A549 treated with RU486 at 1 μM for 4 hours (cell line): ENCODE measurements at places on chromosomes 1 and 21. TPM values are rescaled to one million over a fixed set of nuclear protein-coding genes. Genes with fewer than 3 reads are reported as not detected.

Gene GCSAML
- total RNA-seq, result not detected in 5 replicates

Gene NCF2
- total RNA-seq, result 2.3 to 3.4 TPM (median 2.8 TPM) in 5 replicates

Gene ZBTB8A
- total RNA-seq, result 2.2 to 4.5 TPM (median 3.5 TPM) in 5 replicates

Gene YBX1
- total RNA-seq, result 738 to 825 TPM (median 781 TPM) in 5 replicates

Gene LYPD8
- 0.15 to 0.22 TPM (median 0.21 TPM) in 4 of 5 replicates, not detected in the other for total RNA-seq

Gene WASF2
- total RNA-seq, result 39.2 to 51.6 TPM (median 50.2 TPM) in 5 replicates

Gene APOBEC4
- not detected in 5 replicates for total RNA-seq

Gene TMCO1
- 154 to 190 TPM (median 159 TPM) in 5 replicates for total RNA-seq

Gene TLCD4
- 3.6 to 11.1 TPM (median 10.4 TPM) in 5 replicates for total RNA-seq

Gene SAMD13
- total RNA-seq, result 0.19 to 0.67 TPM (median 0.45 TPM) in 5 replicates

Gene IFT25
- total RNA-seq, result 20.4 to 40.7 TPM (median 28.9 TPM) in 5 replicates

Gene TRNP1
- 146 to 217 TPM (median 205 TPM) in 5 replicates for total RNA-seq

Gene TNFRSF9
- total RNA-seq, result 3.0 to 4.1 TPM (median 3.3 TPM) in 5 replicates

Gene ZNF687
- 11.8 to 15.4 TPM (median 14.3 TPM) in 5 replicates for total RNA-seq

Gene L1TD1
- total RNA-seq, result not detected in 5 replicates

Gene LCE2C
- total RNA-seq, result not detected in 5 replicates

Gene CXADR
- 5.1 to 12.0 TPM (median 9.5 TPM) in 5 replicates for total RNA-seq

Gene ANKRD45
- total RNA-seq, result 0.13 to 0.34 TPM (median 0.30 TPM) in 3 of 5 replicates, not detected in the others

Gene MXRA8
- total RNA-seq, result 0.16 to 1.0 TPM (median 0.27 TPM) in 4 of 5 replicates, not detected in the other

Gene FNDC5
- total RNA-seq, result 0.38 to 0.95 TPM (median 0.76 TPM) in 5 replicates

Gene SH2D5
- 12.4 to 19.2 TPM (median 16.3 TPM) in 5 replicates for total RNA-seq

Gene GPR25
- not detected in 5 replicates for total RNA-seq

Gene LRRC7
- not detected in 5 replicates for total RNA-seq

Gene SLC44A3
- 1.4 to 1.9 TPM (median 1.8 TPM) in 5 replicates for total RNA-seq

Gene ADAM30
- total RNA-seq, result not detected in 5 replicates

Gene TSHB
- not detected in 5 replicates for total RNA-seq

Gene LCE1F
- not detected in 5 replicates for total RNA-seq

Gene TRIM46
- total RNA-seq, result 1.1 to 2.2 TPM (median 1.4 TPM) in 5 replicates

Gene MX2
- 0.03 to 0.26 TPM (median 0.21 TPM) in 3 of 5 replicates, not detected in the others for total RNA-seq

Gene IL19
- total RNA-seq, result not detected in 5 replicates

Gene LCE1B
- total RNA-seq, result not detected in 5 replicates

Gene LENEP
- total RNA-seq, result not detected in 5 replicates

Gene CPLANE2
- total RNA-seq, result 1.9 to 3.3 TPM (median 2.8 TPM) in 5 replicates

Gene CYP4B1
- not detected in 5 replicates for total RNA-seq

Gene FCRL1
- total RNA-seq, result not detected in 5 replicates

Gene RGS1
- total RNA-seq, result not detected in 5 replicates

Gene RIPPLY3
- 0.40 to 0.77 TPM (median 0.59 TPM) in 5 replicates for total RNA-seq

Gene DNAH14
- total RNA-seq, result 6.8 to 18.1 TPM (median 17.5 TPM) in 5 replicates

Gene SAMD11
- 19.4 to 36.1 TPM (median 30.2 TPM) in 5 replicates for total RNA-seq

Gene MEX3A
- total RNA-seq, result 1.2 to 3.2 TPM (median 2.3 TPM) in 5 replicates

Gene RAP1A
- total RNA-seq, result 21.1 to 31.2 TPM (median 25.9 TPM) in 5 replicates

Gene APCS
- not detected in 5 replicates for total RNA-seq

Gene FCGR1A
- not detected in 5 replicates for total RNA-seq

Gene IGSF5
- total RNA-seq, result not detected in 5 replicates

Gene IFI44L
- total RNA-seq, result not detected in 5 replicates

Gene UTS2
- not detected in 5 replicates for total RNA-seq

Gene NBPF6
- total RNA-seq, result not detected in 5 replicates

Gene PAPPA2
- total RNA-seq, result 0.01 TPM in 1 of 5 replicates, not detected in the others

Gene S100A2
- total RNA-seq, result 17.0 to 31.3 TPM (median 24.8 TPM) in 5 replicates

Gene DFFB
- total RNA-seq, result 2.9 to 4.1 TPM (median 3.9 TPM) in 5 replicates

Gene GPR61
- total RNA-seq, result not detected in 5 replicates

Gene AMPD1
- total RNA-seq, result not detected in 5 replicates

Gene MMEL1
- total RNA-seq, result not detected in 5 replicates

Gene E2F2
- 2.8 to 3.4 TPM (median 2.9 TPM) in 5 replicates for total RNA-seq

Gene SCAMP3
- 95.7 to 138 TPM (median 124 TPM) in 5 replicates for total RNA-seq
